NCI-H1105 treated with DMSO at 0.1 percent for 48 hours (cell line): ENCODE measurements at places on chromosomes 16 and 17.

DNA sequence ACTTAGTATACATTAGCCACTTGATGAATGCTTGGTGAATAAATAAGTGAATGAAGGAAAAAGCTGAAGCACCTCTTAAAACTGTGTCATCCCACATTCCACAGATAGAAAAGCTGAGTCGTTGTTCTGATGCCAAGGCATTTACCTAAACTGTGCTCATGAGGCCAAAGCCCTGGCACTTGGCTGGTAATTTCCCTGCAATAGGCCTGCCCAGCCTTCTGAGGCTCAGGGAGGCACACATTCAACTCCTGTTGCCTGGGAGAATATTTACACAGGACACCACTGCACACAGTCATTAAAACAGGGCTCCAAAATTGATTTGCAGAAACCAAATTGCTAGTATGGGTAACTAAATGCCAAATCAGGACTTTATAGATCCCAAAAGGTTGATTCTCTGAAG is 333.0 kb upstream of the C16orf82 start:
- DNase-seq, result no peak

GRCh38 chr17:81680150-81680549 is 3.4 kb downstream of the ARL16 start:
- no peak for DNase-seq

DNA sequence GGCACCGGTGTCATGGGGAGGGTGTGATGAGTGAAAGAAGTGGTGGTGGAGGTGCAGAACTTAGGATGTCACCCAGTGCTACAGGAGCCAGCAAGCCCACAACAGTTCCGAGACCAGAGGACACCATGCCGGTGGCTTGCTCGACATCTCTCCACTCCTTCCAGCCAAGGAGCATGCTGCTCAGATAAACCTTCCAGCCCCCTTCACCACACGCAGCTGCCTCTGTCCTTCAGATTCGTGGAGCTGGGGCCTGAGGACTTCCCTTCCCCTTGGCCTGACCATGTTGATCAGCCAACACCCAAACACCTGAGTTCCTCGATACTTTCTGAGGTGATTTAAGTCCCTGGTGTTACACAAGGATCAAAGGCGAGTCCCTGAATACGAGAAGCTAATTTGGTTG is 188.8 kb upstream of the FOXF1 start:
- DNase-seq, result no peak

DNA sequence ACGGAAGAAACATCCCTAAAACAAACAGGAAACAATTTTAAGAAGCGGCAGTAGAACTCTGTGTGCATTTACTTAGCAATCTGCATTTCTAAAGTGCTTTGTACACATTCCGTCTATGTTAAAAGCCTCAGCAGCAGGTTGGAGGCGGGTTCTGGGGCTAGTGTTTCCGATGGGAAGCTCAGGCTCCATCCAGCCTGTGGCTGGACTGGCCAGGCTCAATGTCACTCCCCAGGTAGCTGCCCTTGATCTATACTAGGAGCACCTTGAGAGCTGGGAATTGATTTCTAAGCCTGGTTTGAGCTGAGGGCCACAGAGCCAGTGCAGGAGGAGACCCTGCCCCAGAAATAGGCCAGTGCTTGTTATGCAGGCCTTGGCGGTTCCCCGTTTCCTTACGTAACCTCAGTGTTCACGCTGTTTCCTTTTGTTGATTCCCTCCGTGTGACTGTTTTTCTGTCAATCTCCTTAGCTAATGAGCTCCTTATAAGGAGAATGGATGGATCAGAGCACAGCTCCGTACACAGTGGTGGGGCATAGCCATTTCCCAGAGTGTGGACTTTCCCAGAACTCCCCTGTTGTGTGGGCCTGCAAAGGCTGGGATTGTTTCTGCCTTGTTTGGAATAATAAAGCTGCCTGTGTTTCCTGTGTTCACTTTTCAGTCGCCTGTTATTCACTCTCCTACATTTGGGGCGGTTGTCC is 21.4 kb downstream of the ADORA2B start:
- DNase-seq, result no peak

- DNase-seq, result no peak
Observed at GRCh38 chr17:80949451-80950421, 41.9 kb upstream of the CHMP6 start.
